NCI-H2081 (cell line): ENCODE measurements at places on chromosomes 2 and 18.
A peak's percentile ranks its signal among the peaks of the same experiment; 100 is the strongest.

DNA sequence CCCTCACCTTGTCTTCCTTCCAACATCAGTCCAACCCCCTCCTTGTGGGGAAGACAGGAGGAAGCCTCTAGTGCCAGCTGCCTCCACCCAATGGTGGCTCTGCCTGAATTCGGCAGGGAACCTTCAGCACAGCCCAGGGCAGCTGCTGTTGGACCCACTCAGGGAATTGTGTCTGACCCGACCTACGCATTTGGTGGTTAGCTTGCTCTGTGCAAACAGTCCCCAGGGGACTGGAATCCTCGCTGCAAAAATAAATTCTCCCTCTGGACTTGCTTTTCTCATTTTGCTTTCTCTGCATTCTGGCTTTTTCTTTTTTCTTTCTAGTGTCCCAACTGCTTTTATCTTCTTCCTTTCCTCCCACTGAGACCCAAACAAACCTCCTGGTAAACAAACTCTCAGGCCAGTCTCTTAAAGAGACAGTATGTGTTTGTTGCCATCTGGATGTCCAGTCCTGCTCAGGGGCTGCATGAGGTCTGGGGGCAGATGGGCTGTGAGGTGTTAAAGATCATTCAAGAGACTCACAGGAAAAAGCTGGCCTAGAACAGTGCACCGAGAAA is 137.7 kb upstream of the HAAO start:
- peak; percentile 16 for DNase-seq

GRCh38 chr2:12325806-12326205 is 390.9 kb upstream of the TRIB2 start:
- DNase-seq = no peak

GRCh38 chr2:218722419-218722818 is 11.8 kb downstream of the TTLL4 start:
- no peak for DNase-seq

GRCh38 chr2:142286618-142287017 is 155.8 kb upstream of the LRP1B start:
- no peak for DNase-seq

DNA sequence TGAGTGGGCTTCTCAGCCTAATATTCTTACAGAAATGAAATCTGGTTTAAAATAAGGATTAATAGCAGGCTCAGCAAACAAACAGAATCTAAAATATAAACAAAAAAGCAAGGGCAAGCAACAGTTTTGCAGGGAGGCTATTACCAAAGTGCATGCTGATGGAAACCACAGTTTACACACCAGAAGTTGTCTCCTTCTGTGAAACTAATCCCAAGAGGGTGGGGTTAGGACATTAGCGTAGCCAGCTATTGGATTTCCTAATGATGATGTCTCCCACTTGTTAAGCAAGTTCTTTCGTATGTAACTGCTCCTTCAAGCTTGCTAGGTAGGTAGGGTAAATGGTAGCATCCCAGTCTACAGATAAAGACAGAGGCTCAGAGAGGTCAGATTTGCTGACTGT is 65.0 kb upstream of the TSPYL6 start:
- DNase-seq = no peak
